ENCODE measurements at places on chromosomes 11 and 22. TPM values are rescaled to one million over a fixed set of nuclear protein-coding genes. Genes with fewer than 3 reads are reported as not detected.
A peak's percentile ranks its signal among the peaks of the same experiment; 100 is the strongest.

DNA sequence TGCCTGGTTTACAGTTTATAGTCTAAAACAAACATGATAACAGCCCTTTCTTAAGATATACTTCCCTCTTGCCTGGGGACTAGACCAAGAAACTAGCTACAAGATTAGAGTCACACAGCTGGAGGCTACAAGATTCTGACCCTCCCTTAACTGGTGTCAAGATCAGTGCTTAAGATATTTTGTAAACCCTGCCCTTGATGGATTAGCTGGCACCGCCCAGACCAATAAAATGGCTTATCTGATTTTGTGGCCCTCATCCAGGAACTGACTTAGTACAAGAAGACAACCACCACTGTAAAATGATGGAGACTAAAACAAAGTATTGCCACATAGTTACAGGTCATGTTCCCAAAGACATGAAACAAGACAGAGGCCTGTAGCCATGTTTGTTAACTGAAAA, 53.4 kb downstream of the FAM181B start:
- no peak for DNase-seq

IGSF9B gene
- 5.9 TPM for total RNA-seq

GRCh38 chr11:3164138-3164551, 965 bp downstream of the OSBPL5 start:
- DNase-seq: no peak

DNA sequence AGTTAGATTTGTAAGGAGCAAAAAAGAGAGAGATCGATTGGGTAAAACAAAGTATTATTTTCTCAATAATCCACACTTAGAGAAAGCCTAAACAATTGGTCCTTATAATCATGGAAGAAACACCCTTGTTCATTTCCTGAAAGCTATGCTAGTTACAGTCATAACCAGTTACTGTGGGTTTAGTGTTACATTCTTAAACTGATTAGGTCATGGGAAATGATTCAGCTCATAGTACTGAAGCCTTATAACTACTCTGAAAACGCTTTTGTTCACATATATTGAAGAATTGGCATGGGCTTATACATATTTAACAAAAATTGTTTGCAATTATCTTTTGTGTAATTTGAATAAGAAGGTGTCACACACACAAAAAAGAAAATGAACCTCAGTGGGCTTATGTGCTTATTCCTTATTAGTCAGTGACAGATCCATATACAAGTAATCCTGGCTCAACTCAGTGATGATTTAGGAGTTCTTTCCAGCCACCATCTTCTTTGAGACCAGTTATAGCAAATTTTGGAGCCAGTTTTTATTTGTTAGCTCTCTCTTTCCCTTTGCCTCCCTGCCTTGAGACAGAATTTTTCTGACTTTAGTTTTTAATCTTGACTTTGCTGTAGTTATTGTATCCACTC, 198.5 kb upstream of the CTSC start:
- DNase-seq: peak; percentile 91

DNA sequence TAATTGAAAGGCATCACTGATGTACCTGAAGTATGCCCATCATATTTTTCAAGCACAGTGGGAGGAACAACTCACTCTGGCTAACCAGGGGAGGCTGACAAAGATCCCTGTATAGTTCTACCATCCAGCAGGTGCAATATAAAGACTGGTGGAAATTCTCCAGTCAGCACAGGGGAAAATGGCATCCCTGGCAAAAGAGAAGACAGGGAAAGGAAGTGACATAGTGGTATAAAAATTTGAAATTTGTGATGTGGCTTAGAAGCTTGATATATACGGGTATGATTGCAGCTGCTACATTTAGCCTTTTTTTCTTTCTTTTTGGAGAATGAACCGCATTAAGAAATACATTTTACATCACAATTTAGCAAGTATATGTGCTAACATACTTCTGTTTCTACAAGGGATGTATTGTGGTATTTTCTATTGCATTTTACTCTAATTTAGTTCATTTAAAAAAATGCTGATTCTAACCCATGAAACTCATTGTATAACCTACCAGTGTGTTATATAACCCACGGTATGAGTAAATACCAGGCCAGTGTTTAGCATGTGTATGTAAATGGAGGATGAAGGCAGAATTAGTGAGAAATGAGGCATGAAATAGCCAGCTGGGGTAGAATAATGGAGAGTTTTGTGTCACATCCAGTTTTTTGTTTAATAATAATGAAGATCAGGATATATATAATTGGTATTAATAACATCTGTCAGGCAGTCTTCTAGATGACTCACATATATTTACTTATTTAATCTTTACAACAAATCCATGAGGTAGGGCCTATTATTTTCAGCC, 186.1 kb downstream of the ARHGAP42 start:
- DNase-seq: peak; percentile 26

- DNase-seq: no peak
Measured at GRCh38 chr22:21449531-21450319, 17.5 kb upstream of the TMEM191C start.

KRTAP5-10 gene
- total RNA-seq: 0.14 TPM

DNA sequence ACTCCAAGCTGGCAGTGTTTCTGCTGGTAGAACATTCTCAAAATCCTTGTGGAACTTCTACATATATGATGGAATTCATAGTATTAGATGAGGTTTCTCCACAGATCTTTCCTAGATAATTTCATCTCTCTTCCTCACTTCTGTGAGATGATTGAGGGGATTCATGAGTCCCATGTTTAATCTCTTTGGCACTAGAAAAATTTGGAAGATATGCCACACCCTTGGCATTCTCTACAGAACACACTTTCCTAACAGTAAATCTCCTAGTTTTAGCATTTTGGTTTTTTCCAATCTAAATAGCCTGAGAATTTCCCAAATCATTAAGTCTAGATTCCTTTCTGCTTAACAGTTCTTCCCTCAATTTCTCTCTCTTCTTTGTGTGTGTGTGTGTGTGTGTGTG, 35.3 kb downstream of the MED15 start:
- DNase-seq: no peak

DNA sequence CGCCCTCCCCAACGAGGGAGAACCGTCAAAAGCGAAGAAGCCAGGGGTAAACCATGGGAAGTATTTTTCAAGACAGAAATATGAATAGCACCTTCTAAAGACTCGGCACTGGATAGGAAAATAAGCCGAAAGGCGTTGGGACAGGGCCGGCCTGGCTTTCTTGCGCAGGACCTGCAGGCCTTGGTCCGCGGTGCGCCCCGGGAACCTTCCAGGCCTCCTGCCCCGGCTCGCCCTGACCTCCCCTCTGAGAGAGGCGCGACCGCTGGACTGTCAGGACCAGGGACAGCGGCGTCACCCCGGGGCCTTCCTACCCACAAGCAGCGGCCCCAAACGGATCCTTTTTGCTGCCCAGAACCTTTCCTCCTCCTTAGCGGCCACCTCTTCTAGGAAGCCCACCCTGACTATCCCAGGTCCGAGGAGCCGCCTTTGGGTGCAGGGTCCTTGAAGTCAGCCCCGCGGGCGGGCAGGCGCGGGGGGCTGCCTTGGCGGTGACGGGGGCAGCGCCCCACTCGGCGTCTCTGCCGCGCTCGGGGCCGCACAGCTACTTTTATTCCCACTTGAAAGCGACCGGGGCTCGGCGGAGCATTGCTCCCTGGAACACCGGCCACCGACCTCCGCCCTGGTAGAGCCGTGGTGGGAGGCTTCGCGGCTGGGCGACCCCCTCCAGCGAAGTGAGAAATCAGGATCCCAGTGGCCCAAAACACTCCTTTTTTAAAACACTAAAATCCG, 650 bp upstream of the MAPK11 start:
- peak; percentile 92 for DNase-seq

DNA sequence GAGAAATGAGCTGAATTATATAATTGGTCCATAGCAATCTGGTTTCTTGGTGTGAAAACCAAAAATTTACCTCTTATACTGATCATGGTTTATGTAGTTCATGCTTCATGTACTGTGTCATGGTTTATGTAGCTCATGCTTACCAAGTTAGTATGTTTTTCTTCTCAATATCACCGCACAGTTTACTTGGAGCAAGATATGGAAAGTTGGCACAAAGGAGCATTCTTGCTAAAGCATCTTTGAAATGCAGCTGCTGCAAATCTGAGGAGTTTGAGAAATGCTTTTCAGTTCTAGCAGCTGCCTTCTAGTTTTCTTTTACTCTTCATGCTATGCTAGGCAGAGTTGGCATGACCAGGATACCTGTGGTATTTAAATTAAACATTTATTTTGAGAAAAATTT, 4.5 kb downstream of the OR10G7 start:
- DNase-seq: no peak

GRCh38 chr11:119892311-119892808, 163.4 kb upstream of the NECTIN1 start:
- DNase-seq: peak; percentile 60

DNA sequence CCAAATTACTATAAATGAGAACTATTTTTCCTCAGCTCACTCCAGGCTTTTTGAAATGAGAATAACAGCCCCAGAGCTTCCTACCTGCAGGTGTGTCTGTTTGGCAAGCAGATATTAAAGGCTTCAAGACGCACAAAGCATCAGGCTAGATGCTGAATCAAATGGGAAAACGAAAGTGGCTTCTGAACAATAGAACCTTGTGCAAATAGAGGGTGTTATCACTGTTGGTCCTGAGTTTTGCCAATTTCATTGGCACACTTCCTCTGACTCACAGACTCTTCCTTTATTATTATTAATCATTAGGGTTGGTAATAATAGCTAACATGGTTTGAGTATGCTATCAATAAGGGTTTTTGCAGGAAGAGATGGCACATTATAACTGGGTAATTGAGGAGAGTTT, 13.4 kb downstream of the SYT13 start:
- peak; percentile 18 for DNase-seq

GLYAT gene
- not detected for total RNA-seq

GRCh38 chr11:59545179-59546020, 34.1 kb downstream of the OR4D9 start:
- DNase-seq: peak; percentile 91

GRCh38 chr11:104823657-104824056, 74.6 kb downstream of the CASP12 start:
- no peak for DNase-seq

CD3E gene
- not detected for total RNA-seq

DNA sequence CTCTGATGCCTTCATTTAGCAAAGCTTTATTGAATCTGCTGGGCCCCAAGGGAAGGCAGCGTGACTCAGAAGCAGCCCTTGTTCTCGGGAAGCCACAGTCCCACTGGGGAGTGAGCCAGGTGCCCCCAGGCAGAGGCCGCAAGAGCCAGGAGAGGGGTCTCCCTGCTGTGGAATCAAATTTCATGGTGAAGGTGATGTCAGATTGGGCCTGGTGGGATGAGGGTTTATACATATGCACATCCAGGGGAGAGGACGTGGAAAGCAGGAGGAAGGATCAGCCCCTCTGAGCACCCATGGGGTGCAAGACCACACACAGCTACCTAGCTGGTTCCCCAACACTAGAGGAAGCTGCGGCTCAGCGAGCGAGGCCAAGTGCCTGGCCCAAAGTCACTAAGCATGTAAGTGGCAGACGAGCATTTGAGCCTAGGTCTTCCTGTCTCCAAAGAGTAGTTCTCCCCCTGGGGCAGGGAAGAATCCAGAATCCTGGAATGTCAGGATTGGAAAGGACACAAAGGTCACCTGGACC, 2.0 kb downstream of the SYNGR1 start:
- peak; percentile 43 for DNase-seq

GRCh38 chr11:107777110-107777509, 65.3 kb upstream of the SLN start:
- no peak for DNase-seq

BLID gene
- total RNA-seq: 1.0 TPM

GRCh38 chr11:119904531-119905035, 175.6 kb upstream of the NECTIN1 start:
- no peak for DNase-seq

- peak; percentile 90 for DNase-seq
Measured at GRCh38 chr11:3153291-3153861, 11.7 kb downstream of the OSBPL5 start.

UPB1 gene
- total RNA-seq: 1.6 TPM

GRCh38 chr22:33909075-33909458, 11.2 kb downstream of the LARGE1 start:
- no peak for DNase-seq

DNA sequence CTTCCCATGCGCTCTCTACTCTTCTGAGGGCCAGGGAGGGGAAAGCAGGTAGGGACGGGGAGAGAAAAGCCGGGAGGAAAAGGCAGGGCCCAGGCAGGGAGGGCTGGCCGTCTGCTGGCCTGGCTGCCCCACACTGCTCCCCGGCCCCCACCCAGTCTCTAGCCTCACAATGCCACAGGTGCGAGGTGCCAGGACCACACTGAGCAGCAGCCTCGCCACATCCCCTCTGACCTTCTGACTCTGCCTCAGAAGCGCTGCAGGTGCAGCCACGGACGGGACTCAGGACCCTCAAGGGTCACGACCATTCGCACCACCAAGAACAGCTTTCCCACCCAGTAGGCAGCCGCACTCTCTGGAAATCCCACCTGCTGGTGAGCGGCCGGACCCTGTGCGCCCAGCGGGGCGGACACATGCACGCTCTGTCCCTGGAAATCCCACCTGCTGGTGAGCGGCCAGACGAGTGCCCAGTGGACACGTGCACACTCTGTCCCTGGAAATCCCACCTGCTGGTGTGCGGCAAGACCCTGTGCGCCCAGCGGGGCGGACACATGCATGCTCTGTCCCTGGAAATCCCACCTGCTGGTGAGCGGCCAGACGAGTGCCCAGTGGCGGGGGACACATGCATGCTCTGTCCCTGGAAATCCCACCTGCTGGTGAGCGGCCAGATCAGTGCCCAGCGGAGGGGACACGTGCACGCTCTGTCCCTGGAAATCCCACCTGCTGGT, 20.1 kb downstream of the TOLLIP start:
- no peak for DNase-seq

GPR83 gene
- 0.15 TPM for total RNA-seq

- peak; percentile 27 for DNase-seq
Measured at GRCh38 chr11:107247167-107247861, 210.3 kb downstream of the CWF19L2 start.

DNA sequence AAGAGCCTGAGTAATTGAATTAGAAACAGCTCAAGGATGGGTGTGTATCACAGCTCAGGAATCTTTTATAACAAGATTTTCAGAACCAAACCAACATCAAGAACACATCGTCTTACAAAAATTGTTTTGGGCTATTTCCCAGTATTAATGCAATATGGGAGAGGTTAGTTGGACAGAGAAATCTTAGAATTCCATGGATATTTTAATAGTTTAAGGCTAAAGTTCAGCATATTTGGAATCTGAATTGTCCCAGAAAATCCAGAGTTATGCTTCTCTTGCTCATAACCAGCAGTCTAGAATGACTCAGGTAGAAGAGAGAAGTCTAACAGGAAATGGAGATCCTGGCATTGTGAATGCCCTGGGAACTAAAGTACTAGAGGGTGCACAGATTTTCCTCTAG, 74.6 kb downstream of the ADM start:
- DNase-seq: no peak

- no peak for DNase-seq
Measured at GRCh38 chr11:19848219-19848618, 135.6 kb downstream of the NAV2 start.

GRCh38 chr11:71298761-71299181, 46.4 kb upstream of the SHANK2 start:
- no peak for DNase-seq

DNA sequence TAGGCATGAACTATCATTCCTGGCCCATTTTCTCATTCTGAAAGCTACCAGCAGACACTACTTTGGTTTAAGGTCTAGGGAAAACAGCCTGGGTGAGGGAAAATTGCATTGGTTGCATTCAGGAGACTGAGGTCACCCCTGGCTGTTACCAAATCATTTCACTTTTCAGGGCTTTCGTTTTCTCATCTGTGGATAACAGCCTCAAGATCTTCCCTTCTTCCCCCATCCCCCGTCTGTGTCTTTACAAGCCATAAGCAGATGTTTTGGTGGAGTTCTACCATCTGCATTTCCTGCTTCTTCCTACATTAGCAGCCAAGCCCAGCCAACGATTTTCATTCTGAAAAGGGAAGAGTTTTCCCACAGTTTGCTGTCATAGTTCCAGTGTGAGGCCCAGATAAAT, 130.4 kb downstream of the HIPK3 start:
- no peak for DNase-seq
